ENCODE measurements at places on chromosomes 1 and 21.

DNA sequence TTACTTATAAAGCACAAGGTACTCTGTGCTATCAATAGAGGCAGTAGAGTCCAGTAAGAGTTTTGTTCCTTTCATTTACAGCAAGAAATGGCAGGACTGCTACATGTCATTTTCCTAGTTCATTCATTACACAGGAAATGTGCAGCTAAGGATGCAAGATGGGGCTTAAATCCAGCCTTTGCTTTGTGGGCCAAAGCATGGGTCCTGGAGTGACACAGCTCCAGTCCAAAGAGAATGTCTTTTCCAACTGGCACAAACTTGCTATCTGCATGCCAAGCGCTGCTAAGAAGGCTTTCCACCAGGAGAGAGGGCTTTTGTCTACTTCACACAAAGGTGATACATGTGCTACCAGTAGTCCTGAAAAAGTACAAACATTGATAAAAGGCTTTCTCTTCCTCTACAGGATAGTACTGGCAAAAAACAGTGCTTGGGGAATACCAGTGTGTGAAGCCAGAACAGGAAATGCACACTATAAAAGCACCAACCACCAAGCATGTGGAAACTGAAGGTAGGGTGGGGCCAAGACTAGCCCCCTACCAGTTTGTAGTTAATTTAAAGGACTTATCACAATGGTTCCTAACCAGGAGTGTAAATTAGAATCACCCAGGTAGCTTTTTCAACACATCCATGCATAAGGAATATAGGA, 68.7 kb downstream of the ARID4B start:
- no peak for DNase-seq

DNA sequence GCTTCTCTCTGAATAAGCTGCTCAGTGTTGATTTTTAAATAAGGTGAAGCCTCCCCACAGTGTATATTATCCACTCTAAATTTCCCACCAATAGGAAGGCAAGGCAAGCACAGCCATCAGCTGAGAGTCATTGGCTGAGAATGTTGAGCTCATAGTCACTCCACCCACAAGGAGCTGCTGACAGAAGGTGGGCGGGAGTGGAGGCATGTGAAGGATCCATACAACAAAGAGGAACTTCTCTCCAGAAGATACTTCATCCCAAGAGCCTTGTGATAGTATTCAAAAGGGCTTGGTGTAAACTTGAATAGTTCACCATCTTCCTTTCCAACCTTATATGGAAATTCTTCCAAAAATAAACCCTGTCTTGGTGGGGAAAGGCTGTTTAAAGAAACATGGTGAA, 42.8 kb downstream of the SAMD13 start:
- DNase-seq: no peak

- DNase-seq: peak; percentile 59
Measured at GRCh38 chr1:67760030-67760821, 73.0 kb downstream of the GNG12 start.

- peak; percentile 74 for DNase-seq
Measured at GRCh38 chr1:201597551-201598230, 58.8 kb downstream of the NAV1 start.

DNA sequence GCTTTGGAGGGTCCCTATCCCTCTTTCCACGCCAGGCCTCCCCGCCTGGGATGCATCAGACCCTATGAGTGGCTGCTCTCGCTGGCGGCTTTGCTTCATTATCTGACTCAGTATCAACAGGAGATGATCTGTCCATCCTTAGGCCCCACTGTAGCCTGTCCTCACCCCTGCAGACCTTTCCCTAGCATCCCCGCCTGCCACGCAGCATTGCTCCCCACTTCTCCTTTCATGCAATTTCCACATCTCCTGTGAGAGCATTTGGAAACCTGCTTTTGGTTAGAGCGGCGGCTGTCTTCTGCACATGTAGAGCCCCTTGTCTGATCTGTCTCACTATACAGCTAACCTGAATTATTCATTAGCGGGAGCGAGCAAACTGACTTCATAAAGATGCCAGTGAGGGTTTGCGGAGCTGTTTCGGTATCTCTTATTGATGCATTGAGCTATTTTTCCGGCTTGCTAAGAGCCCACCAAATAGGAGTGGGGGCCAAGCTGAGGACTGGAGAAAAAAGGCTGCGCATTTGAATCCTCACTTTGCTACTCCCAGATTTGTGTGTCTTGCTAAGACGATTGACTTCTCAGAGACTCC, 40.0 kb upstream of the ATP2B4 start:
- no peak for DNase-seq

GRCh38 chr1:215631489-215631888, 64.4 kb downstream of the KCTD3 start:
- DNase-seq: peak; percentile 16

DNA sequence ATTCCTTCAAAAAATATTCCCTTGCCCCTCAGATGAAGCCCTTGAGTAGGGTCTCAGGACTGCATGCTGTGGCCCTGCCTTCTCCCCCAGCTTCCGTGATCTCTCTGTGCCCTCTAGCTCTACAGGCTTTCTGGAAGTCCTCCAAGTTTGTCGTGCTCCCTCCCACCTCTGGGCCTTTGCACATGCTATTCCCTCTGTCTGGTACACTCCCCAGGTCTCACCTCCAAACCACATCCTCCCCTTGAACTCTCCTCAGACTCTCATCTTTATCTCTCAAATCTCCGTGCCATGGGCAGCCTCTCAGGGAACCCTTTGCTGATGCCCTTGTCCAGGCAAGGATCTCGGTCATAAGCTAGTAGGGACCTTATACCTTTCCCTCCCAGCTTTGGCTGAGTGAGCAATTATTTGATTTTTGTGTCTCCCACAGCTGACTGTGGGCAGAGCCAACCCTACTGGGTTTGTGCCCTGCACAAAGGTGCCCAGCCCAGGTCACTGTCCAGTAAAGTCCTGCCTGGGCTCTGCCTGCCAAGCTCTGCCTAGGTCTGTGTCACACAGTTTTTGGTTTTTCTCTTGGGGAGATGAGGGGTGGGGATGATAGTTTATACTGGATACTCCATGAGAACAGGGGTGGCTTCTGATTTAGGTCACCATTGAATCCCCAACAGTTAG, 188.1 kb downstream of the ZNF281 start:
- no peak for DNase-seq

GRCh38 chr1:21149855-21150432, 26.8 kb downstream of the EIF4G3 start:
- DNase-seq: peak; percentile 41

DNA sequence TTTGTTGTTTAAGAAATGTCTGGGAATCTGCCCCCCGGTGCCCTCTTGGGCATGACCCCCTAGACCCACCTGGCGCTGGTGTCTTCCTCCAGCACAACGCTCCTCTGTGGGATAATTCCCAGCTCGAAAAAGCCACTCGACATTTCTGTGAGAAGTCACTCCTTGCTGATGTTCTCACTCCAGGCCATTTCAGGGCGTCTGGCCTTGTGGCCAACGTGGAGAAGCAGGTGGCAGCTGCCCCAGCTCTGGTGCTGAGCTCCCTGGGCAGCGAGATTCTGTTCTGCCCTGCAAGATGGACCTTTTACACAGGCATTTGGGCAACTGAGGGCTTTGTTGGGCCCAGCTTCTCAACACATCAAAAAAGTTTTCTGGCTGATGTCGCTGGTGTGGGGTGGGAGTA, 147.7 kb upstream of the WNT4 start:
- DNase-seq: no peak

DNA sequence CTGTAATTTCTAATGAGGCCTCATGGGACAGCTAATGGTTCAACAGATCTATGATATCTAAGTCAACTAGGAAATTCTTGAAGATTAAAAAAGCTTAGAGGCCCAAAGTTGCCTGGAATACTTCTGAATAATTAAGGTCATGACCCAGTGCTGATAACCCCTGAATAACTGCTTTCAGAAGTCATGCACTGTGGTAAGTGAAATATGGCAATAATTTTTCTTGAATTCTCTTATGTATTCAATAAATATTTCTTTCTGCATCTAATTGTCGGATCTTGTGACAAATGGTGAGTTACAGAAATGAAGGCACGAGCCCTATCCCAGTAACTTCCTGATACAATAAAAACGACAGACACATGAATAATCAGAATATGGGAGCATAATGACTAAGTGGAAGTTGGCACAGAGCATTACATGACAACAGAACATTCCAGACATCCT, 219.3 kb upstream of the GREM2 start:
- no peak for DNase-seq

DNA sequence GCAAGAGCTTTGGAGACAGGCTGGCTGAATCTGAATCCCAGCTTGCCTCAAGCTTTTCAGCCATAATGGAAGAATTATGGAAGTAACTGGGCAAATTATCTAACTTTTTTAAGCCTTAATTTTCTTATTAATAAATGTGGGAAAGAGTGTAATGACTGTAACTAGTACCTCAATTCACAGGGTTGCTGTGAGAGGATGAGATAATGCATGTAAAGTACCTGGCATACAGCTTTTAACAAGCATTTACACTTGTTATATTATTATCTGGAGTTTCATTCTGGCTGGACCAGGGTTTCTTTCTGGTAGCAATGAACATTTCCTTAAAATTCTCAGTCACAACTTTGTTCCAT, 15.9 kb upstream of the TNFSF4 start:
- no peak for DNase-seq

- DNase-seq: no peak
Measured at GRCh38 chr1:2544093-2544874, 11.9 kb upstream of the TNFRSF14 start.

GRCh38 chr1:154967331-154967950, 3.1 kb downstream of the SHC1 start:
- no peak for DNase-seq

GRCh38 chr1:45677751-45678245, 8.5 kb downstream of the GPBP1L1 start:
- DNase-seq: no peak

- DNase-seq: no peak
Measured at GRCh38 chr1:194952171-194952570, 1656.1 kb downstream of the KCNT2 start.

- DNase-seq: no peak
Measured at GRCh38 chr1:172608098-172608601, 50.8 kb upstream of the FASLG start.

- no peak for DNase-seq
Measured at GRCh38 chr21:38619992-38620479, 121.8 kb upstream of the ERG start.

GRCh38 chr21:37273440-37273839, 6.3 kb upstream of the VPS26C start:
- DNase-seq: no peak

DNA sequence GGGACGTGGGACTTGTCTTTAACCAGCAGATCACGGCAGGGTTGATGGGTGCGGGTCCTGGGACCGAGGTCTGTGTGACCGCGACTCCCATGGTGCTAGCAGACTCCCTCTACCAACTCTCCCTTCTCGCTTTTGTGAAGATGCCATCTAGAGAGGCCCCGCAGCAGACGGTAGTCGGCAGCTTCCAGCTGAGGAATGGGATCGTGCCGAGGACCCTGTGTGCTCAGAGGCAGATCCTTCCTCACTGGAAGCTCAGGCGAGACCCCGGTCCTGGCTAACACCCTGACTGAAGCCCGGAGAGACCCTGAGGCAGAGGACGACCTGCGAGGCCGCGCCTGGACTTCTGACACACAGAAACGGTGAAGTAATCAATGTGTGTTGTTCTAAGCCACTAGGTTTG, 12.5 kb upstream of the SPATC1L start:
- DNase-seq: no peak

DNA sequence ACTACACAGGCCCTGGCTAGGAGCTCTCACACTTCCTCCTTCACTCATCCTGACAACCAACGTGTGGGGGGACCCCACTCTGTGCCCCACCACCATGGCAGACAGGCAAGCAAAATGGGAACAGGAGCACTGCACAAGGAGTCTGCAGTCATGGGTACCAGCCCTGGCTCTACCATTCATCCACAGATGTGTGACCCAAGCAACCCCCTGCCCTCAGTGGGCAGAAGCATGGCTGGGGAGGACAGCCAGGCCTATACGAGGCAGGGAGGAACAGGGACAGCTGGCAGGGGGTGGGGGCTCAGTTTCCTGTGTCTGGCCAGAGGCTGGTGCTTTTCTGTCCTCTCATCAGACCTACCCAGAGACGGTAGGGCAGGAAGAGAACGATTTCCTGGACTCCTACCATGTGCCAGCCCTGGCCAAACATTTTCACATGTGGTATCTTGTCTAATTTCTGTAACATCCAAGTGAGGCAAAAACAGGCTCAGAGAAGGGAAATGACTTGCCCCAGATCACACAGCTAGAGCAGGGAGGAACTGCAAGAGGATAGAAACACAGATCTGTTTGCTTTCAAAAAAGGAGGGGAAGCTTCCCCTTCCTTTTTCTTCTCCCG, 178.0 kb downstream of the HIVEP3 start:
- no peak for DNase-seq

- DNase-seq: no peak
Measured at GRCh38 chr1:207898260-207898659, 12.7 kb downstream of the CD34 start.

DNA sequence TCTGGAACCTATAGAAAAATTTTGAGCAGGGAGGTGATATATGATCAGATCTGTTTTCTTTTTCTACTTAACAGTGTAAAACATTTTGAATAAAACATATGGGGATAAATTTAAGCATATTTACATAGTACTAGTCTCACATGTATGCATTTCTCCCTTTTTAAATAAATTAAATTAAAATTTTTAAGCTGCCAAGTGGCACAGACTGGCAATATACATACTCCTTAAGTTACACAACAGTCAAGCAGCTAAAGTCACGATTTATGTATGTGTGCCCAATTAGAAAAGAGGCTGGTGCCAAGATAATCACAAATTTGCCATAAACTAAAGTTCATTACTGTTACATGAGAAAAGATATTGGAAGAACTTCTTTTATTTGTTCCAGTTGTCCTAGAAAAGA, 532.0 kb downstream of the RWDD3 start:
- no peak for DNase-seq

GRCh38 chr1:6509919-6510291, 18.4 kb upstream of the PLEKHG5 start:
- DNase-seq: no peak

- no peak for DNase-seq
Measured at GRCh38 chr21:20026543-20026942, 971.7 kb upstream of the NCAM2 start.

- no peak for DNase-seq
Measured at GRCh38 chr1:181131255-181131941, 42.9 kb downstream of the IER5 start.

DNA sequence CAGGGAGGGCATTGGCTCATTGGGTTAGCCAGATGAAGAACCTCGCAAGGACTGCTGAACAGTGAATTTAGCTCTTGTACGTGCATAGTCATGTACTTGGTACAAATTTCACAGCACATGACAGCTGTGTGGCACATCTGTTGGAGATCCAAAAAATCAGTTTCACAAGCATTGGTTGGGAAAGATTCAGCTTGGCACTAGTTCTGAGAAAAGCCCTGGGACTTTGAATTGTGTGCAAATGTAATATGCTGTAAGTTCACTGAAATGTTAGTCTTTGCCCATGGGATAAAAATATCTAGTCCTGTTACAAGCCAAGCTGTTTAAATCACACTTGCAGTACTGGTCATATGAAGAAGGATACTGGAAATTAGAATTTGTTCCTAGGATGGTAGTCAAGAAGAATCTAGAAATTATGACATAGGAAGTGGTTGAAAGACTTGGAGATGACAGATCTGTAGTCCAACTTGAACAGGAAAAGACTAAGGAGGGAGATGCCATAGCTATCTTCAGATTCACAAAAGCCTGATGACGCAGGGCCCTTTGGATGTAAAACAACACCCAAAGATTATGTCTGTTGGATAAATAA, 19.2 kb downstream of the LAMC2 start:
- no peak for DNase-seq

Data from A549 (cell line).